ENCODE measurements at places on chromosomes 4 and X.

DNA sequence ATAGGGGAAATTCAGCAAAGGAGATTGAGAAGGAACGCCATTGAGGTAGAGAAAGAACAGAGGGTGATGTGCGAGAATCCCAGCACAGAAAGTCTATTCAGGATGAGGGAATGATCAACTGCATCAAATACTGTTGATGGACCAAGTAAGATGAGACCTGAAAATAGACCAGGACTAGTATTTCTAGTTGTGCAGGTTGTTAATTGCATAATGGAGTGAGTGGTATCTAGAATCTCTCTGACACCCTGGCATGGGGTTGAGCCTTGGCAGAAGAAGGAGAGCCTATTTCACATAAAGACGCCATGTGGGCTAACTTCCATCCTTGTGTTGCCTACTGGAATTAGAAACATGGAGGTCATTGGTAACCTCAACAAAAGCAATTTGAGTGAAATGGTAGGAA is 135.6 kb downstream of the TMEM164 start:
- no peak for DNase-seq

GRCh38 chr4:54165011-54165410 is 64.1 kb upstream of the PDGFRA start:
- DNase-seq, result no peak

GRCh38 chrX:9352243-9352642 is 112.6 kb upstream of the TBL1X start:
- no peak for DNase-seq

DNA sequence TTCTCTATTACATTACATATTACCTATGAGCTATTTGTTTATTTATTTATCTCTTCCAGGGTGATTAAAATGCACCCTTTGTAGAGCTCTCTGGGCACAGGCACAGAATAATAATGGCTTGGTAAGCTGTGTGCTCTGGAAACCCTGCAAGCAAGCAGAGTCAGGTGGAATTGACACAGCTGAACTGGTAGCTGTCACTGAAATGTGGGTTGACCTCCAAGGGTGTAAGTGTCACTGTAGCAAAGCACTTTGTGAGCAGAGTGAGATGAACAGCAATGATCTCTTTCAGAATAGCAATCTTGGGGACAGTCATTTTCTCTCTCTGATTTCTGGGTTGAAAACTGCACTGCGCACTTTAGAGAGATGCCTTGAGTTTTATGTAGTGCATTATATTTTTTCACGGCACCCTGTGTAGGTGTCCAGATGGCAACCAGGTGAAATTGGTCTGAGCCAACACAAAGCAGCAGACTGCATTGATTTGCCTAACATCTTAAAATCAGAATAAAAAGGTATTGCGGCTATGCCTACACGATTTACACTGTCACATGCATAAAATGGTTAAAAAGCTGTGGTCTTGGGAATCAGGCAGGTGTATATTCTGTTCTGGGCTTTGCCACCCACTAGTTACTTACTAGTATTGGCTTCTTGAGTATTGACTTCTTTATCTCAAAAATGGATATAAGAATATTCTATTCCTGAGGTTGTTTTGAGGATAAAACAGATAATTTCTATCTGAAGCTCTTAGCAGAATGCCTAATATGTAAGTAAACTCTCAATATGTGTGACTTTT is 450.3 kb downstream of the RAPGEF2 start:
- DNase-seq, result no peak

DNA sequence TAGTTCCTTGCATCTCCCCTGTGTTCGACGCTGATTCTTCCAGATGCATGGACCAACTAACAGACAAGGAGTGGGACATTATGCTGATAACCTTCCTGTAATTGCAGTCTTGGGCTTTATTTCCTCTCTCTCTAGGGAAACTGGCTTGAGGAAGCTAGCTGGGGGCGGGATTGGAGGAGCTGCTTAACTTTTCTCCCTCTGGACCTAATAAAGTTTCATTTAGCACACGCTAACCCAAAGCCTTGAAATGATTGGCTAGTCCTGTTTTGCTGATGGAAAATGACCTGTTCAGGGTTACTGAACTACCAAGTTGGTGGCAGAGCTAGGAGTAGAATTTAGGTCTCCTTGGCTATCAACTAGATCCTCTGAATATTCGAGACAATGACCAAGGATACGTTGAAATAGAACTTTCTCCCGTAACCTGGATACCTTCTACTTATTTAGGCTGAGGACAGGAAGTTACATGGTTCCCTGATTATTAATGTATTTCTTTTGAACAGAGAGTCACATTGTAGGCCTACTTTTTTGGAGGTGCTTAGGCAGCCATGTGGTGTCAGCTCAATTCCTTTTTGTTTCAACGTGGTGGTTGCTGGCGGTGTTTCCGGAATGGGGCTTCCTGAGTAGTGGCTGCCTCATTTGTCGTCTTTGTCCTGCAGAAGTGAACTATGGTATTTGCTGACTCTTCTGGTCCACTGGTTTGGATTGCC is 2.0 kb downstream of the PGK1 start:
- DNase-seq, result no peak

DNA sequence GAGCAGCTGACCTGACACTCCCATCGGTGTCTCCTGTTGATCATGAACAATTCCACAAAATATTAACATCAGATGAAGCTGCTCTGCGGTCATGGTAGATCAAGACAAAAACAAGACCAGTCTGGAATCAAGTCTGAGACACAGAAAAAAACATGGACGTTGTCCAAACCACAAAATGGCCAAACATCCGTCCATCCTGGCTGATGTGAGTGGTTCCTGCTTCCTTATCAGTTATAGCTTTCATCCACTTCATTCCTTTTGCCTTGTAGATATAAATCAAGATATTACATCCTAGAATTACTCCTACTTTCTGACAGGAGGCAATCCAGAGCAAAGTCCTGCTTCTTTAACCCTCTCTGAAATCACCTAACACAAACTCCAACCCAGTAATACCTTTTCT is 28.8 kb upstream of the PCSK1N start:
- no peak for DNase-seq

DNA sequence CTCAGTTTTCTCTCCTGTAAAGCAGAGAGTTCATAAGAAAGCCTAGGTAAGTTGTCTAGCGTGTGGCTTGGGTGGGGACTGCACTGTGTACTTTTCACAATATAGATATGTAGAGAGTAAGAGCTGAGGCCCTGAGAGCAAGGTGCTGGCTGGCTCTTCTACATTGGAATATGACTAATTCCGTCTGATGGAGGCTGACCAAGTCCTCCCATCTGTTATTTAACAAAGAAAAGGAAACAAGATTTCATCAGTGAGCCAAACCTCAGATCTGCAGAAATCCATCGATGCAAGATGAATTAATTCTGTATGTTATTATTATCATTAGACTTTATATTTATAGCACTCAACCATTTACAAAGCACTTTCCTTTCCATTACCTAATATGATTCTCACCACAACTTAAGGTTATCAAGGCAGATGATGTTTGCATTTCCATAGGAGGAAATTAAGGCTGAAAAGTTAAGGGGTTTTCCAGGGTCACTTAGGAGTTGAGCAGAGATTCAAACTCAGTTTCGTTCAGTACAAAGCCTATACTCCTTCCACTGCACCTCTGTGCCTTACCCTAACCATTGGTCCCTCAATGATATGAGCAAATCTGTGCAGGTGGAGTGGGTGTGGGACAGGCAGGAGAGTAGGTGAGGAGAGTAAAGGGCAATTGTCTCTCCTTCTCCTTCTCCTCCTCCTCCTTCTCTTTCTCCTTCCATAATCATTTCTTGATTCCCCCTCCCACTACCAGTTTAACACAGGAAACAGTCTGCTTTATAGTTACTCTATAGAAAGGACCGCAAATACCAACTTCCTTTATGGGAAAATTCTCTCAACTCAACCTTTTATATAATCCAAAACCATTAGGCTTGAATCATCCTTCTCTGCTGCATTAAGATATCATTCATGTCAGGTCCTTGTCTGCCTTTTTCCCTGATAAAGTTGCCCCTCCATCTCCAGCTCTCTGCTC is 27.6 kb upstream of the SRD5A3 start:
- peak; percentile 11 for DNase-seq

DNA sequence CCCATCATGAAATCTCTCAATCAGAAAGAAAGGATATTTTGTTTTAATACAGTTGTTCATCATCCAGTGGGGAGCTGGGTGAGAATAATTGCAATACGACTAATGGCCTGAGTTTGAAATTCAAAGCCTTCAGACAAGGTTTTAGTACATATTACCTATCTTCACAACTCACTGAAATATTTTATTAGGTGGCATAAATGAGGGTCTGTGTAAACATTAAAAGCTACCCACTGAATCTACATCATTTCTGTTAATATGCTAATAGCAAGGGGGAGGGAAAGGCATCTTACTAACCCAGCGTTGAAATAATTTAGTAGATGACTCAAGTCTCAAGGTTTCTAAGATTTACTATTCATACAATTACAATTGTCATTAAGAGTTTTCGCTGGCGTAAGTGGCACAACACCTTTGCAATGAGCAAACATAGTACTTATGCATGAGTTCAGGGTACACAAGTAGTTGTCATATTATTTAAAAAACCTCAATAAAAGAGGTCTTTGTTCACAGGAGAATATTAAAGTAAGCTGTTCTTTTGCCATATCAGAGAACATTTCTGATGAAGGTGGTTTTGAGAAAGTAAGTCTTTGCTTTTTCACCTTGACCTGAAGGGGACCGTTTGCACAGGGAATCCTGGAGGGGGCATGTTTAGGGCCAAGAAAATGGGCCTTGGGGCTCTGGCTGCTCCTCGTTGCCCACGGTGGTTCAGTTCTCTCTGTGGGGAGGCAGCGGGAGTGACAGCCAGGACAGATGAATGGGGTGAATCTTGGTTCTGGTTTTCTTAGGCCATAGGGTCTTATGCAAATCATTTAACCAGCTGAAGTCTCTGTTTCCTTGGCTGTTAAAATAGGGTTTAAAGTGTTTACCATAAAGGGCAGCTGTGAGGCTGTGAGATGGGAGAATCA is 4.5 kb upstream of the RHOH start:
- no peak for DNase-seq

- no peak for DNase-seq
These were observed 146.1 kb downstream of the NEXMIF start for GRCh38 chrX:74779175-74779574.

GRCh38 chr4:81164126-81164525 is 50.9 kb downstream of the PRKG2 start:
- DNase-seq, result no peak

- DNase-seq, result no peak
These were observed 348.4 kb downstream of the FBXO8 start for GRCh38 chr4:173934933-173935620.

- no peak for DNase-seq
These were observed 48.6 kb upstream of the UGT2A1 start for GRCh38 chr4:69701696-69702095.

GRCh38 chrX:133273180-133273579 is 55.0 kb upstream of the TFDP3 start:
- DNase-seq, result no peak

DNA sequence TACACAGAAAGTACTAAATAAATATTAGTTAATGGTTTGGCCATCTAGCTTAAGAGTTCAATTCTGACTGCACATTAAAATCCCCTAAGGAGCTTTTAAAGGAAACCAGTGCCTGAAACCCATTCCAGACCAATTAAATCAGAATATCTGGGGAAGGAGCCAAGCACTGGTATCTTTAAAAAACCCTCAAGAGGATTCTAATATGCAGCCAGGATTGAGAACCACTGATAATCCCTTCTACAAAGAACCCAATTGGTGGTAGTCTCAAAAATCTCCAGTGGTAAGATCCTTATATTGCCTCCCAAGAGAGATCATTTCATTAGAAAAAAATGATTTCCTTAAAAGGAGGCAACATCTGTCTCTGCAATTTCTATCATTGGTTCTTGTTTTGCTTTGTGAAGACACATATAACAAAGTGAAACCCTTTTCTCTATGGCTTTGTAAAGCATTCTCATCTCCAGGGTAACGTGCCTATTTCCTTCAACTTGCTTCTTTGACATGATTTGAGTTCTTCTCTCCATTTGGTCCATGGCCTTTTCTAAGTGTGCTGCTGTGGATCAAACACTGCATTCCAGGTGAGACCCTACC is 3.5 kb downstream of the GPR34 start:
- no peak for DNase-seq

GRCh38 chr4:145887241-145887991 is 51.2 kb downstream of the ZNF827 start:
- DNase-seq, result peak; percentile 62

Data from forelimb muscle (tissue), 1 donor.